ENCODE measurements at places on chromosomes 2 and 18.

- no peak for DNase-seq
Measured at GRCh38 chr2:96261328-96262003, 4.3 kb downstream of the TMEM127 start.

DNA sequence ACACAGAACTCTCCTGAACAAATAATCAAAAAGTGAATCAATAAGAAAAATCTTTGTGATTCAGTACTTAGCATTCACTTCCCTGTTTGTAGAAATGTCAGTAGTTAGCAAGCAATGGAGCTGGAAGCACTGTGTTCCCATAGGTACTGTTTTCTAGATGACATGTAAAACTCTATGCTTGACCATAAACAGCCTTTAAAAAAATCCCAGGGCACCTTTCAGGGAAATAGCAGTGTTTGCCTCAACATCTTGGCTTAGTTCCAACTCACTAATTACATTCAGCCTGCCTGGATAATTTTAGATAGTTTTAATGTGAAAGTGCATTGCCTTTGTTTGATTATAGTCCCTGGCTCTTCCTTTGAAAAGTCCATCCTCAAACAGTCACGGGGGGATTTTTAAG is 721.8 kb downstream of the ERBB4 start:
- DNase-seq, result no peak

- DNase-seq, result no peak
Measured at GRCh38 chr2:9187620-9188214, 18.9 kb upstream of the ASAP2 start.

DNA sequence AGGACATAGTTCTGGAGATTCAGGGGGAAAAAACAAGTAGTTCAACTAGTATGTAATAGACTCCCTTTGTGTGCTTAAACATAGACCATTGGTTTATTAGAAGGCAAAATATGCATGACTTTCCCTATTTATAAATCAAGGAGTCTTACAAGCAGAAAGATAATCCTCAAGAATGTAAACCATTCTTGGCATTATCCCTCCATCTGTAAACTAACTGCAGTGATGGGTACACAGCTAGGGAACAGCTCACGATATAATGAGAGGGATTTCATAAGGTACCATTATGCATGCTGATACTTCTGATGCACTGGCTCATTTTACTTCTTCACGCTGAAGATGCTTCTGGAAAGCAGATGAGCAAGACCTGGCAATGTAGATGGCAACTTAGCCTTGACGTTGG is 878 bp downstream of the FBXO15 start:
- no peak for DNase-seq

GRCh38 chr2:46339676-46340459 is 42.7 kb downstream of the EPAS1 start:
- DNase-seq, result no peak

DNA sequence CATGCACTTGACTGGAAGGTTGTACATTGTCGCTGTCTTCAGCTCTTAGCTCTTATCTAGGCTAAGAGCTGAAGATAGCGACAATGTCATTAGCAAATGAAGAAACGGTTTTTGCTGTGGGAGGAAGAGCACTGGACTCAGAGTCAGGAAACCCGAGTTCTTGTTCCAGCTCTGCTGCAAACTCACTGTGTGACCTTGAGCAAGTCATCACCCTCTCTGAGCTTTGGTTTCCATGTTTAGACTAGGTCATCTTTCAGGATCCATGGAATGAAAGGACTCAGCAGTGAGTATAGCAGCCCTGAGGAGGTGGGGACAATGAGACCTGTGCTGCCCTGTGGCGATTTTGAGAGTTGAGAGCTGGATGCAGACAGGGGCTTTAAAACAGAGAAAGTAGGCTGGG is 85.3 kb downstream of the ASAP2 start:
- DNase-seq, result no peak

DNA sequence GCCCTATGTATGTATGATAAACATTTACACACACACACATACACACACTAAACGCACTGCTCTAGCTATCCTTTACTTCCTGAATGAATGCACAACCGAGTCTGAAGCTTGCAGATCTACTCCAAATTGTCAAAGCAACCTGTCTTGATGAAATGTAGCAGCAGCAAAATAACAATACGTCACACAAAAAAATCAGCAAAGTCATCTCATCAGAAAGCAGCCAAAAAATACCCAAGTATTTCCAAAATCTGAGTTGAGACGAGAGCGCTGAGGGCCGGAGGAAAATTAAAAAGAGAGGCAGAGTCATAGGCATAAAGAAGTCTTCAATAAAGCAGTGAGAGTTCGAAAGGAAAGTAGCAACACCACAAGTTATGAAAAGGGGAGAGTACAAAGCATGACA is 67.7 kb downstream of the ZNF521 start:
- DNase-seq, result no peak

DNA sequence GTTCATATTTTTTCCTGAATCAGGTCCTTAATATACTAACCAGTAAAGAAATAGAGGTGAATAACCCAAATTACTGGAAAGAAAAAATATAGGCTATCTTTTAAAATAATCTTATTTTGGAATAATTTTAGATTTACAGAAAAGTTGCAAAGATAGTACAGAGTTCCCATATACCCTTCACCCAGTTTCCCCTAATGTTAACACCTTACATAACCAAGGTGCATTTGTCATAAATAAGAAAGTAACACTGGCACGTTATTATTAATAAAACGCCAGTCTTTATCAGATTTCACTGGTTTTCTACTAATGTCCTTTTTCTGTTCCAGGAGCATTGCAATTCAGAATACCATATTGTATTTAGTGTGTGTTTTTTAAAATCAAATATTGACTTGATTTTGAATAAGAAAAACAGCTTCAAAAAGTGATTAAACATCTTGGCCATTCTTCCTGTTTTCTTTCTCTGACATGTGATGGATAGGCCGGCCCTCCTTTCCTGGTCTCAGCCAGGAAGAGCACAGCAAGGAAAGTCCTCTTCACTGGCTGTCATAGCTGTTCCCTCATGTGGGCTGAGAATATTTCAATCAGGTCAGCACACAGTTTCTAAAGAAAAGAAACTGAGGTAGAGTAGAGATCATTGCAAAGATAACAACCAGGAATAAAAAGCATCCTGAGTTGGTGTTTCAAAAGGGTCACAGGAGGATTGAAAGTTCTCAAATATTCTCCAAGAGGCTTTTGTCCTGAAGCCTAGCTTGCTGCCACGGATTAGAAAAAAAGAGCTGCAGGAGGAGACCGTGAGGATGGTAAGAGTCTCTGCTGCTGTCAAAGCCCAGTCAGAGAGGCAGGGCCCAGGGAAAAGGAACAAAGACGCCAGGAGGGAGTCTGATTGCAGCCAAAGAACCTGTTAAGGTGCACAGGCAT is 79.3 kb upstream of the ARL5A start:
- DNase-seq, result no peak

DNA sequence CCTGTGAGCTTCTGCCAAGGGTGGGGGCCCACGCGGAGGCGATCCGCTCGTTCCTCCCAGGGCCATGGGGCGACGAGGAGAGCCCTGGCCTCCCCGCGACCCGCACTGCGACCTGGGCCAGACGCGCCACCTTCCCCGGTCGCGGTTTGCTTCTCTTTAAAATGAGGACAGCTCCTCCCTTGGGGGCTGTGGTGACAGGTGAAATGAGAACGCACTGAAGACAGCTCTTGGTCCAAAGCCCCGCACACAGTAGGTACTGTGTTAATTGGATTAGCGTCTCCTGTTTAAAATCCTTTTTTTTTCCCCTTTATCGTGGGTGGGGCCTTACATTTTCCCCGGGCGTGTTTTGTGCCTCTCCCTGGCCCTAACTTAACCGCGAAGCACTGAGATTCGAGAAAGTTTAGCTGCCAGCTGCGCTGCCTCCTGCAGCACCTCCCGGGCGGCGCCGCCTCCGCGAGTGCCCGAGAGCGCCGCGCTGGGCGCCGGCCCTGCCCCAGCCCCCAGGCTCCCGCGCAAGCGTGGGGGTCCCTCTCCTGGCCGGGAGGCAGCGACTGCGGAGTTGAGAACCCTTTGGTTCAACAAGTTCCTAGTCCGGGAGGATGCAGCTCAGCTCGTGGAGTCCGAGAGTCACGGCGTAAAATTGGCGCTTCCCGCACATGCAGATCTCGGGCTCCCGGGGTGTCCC is 1.1 kb downstream of the HPCAL1 start:
- peak; percentile 47 for DNase-seq

All from activated B cell treated with CpG ODN at 0.5 μM for 24 hours (primary cell).